Right hindlimb (tissue), 1 donor: ENCODE measurements at places on chromosomes 7 and 10.

GRCh38 chr7:155705623-155706360, 61.3 kb downstream of the RBM33 start:
- DNase-seq: no peak

- DNase-seq: no peak
Observed at GRCh38 chr10:77049896-77050295, 587.7 kb downstream of the KCNMA1 start.

- no peak for DNase-seq
Observed at GRCh38 chr7:46600340-46600739, 679.3 kb upstream of the IGFBP3 start.

GRCh38 chr7:5394264-5395105, 29.1 kb downstream of the TNRC18 start:
- DNase-seq: no peak

GRCh38 chr10:21083861-21084260, 186.8 kb upstream of the NEBL start:
- DNase-seq: no peak

GRCh38 chr7:23523486-23524075, 8.2 kb downstream of the TRA2A start:
- DNase-seq: no peak
